ENCODE measurements at places on chromosomes 13 and 19.

- DNase-seq, result peak; percentile 77
Observed at GRCh38 chr19:35995048-35995993, at the start of gene SDHAF1. SDHAF1 (plus strand) TSS chr19:35995188; CDS start chr19:35995275, 87 bp downstream.

DNA sequence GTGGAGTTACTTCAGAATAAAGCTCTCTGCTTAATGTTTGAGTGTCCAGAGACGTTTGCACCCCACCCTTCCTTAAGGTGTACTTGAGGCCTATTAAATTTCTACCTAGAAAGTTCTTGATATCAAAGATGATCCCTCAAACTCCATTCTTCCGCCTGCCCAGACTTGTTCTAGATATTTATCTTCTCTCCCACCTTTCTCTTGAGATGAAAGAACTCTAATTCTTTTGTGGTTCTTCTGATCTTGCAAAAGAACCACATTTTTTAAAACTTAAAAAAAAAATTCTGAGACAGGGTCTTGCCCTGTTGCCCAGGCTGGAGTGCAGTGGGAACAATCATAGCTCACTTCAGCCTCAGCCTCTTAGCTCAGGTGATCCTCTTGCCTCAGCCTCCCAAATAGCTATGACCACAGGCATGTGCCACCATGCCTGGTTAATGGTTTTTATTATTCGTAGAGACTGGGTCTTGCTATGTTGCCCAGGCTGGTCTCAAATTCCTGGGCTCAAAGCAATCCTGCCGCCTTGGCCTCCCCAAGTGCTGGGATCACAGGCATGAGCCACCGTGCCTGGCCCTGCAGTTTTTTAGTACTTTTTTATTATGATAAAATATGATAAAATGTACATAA is 94.3 kb downstream of the SIPA1L3 start:
- DNase-seq, result no peak

DNA sequence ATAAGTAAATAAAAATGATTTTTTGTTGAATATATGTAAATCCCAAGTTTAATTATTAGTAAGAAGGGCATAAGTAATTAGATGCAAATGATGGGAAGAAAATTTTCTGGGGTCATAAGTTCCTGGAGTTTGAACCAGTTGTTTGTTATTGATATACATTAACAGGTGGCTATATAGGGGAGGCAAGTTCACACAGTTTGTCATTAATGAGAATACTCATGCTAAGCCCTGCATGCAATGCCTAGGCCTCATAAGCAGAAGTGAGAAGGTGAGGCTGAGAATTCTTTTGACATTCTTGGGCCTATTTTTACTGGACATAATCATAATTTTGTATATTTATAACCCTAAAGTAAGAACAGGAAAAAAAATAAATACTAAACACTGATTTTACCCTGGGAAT is 1210.7 kb upstream of the PCDH9 start:
- no peak for DNase-seq

- DNase-seq, result no peak
Observed at GRCh38 chr13:25394402-25395060, 22.8 kb downstream of the ATP8A2 start.

- DNase-seq, result no peak
Observed at GRCh38 chr13:34144142-34144541, 326.2 kb downstream of the RFC3 start.

GRCh38 chr13:113573065-113573464 is 11.5 kb upstream of the TFDP1 start:
- no peak for DNase-seq

GRCh38 chr19:50501568-50502475 is 9.2 kb downstream of the JOSD2 start:
- DNase-seq, result no peak

- DNase-seq, result no peak
Observed at GRCh38 chr19:33402421-33403220, 29.1 kb downstream of the CEBPG start.

GRCh38 chr13:94139393-94139995 is 340.0 kb downstream of the DCT start:
- DNase-seq, result no peak

GRCh38 chr13:38398711-38399493 is 49.3 kb downstream of the UFM1 start:
- DNase-seq, result no peak

DNA sequence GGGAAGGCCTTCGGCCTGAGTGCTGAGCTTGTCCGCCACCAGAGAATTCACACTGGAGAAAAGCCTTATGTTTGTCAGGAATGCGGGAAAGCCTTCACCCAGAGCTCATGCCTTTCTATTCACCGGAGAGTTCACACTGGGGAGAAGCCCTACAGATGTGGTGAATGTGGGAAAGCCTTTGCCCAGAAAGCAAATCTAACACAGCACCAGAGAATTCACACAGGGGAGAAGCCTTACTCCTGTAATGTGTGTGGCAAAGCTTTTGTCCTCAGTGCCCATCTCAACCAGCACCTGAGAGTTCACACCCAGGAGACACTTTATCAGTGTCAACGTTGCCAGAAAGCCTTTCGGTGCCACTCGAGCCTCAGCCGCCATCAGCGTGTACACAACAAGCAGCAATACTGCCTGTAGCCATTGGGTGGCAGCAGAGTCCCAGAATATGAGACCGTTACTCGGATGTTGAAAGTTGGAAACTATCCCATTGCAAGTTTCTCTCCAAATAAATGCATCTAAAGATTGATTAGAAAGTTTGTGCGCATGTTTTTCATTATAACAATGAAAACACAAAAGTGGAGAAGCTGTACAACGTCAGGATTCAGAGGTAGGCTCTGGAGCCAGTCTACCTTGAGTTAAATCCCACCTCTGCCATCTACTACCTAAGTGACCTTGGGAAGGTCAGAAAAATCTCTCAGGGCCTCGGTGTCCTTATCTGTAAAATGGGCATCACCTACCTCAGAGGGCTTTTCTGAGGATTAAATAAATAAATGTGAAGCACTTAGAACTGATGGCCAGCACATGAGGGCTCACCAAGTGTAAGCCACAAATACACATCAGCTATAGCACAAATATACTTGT is 21.1 kb downstream of the ZNF473 start:
- DNase-seq, result peak; percentile 48

- DNase-seq, result no peak
Observed at GRCh38 chr13:107808389-107808788, 406.9 kb downstream of the LIG4 start.

GRCh38 chr13:71864094-71864985 is 2.7 kb downstream of the DACH1 start:
- no peak for DNase-seq

DNA sequence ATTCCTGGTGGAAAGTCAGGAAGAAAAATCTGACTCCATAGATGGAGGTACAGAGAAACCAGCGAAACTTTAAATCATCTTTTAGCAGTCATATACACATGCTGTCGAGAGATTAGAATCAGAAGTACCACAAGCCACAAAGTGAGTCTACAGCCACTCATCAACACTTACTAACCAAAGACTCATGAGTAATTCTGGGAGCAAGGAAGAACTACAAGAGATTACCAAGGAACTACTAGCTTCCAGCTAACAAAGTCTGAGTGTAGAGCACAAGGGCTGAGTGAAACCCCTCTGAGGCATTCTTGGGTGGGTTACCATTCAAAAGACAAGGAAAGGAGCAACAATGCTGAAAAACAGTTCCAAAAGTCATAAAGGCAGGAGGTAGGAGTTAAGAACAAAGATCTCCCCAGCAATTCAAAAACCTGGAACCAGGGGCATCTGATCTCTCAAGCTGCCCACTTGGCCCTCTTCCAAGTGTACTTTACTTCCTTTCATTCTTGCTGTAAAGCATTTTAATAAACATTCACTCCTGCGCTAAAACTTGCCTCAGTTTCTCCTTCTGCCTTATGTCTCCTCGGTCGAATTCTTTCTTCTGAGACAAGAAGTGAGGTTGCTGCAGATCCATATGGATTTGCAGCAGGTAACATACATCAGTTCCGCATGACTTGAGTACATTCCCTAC is 13.0 kb downstream of the RBM26 start:
- no peak for DNase-seq

- DNase-seq, result no peak
Observed at GRCh38 chr19:4986471-4986891, 17.6 kb downstream of the KDM4B start.
